Vein endothelial cell (primary cell): ENCODE measurements at places on chromosomes 1 and 21. TPM values are rescaled to one million over a fixed set of nuclear protein-coding genes. Genes with fewer than 3 reads are reported as not detected.

The DUSP10 gene
- total RNA-seq: 2.3 and 6.7 TPM in 2 replicates

The HES3 gene
- total RNA-seq: not detected in 2 replicates

The KLHDC9 gene
- total RNA-seq: 0.86 and 1.3 TPM in 2 replicates

The OR2L13 gene
- total RNA-seq: not detected in 2 replicates
